ENCODE measurements at places on chromosomes 2 and 18.

- no peak for DNase-seq
These were observed 368.2 kb downstream of the IRS1 start for GRCh38 chr2:226431288-226431948.

DNA sequence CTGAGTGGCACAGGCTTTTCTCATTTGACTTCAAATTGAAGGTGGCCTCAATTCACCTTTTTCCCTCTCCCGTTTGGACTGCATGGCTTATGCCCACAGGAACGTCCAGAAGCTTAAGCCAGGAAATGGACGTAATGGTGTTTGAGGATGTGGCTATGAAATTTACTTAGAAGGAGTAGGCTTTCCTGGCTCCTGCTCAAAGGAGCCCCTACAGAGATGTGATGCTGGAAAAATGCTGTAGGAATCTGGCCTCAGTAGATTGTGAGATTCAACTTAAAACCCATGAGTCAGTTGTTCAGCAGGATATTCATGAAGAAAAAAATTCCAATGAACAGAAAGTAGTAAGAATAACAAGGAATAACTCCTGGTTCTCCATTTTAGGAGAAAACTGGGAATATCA, 129.0 kb downstream of the ICOS start:
- DNase-seq, result no peak

- no peak for DNase-seq
These were observed 292.6 kb downstream of the PLCL1 start for GRCh38 chr2:198096965-198097364.

DNA sequence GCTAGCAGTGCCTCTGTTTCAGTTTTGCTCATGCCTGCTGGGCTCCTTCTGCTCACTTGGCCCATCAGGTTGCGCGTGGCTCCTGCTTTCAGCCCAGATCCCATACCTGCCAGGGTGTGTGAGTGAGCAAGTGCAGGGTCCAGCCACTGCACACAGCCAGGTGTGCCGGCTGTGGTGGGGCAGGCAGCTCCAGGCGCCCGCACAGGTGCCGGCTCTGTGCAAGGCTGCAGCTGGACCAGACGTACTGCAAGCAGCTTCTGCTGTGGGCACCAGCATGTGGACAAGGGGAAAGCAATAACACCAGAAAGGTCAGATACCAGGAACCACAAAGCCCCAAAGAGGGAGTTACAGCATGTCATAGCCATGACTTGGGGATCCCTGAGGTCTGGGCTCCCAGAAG, 5.6 kb upstream of the PCARE start:
- no peak for DNase-seq

GRCh38 chr2:20515290-20516220, 68.7 kb downstream of the RHOB start:
- DNase-seq, result no peak

DNA sequence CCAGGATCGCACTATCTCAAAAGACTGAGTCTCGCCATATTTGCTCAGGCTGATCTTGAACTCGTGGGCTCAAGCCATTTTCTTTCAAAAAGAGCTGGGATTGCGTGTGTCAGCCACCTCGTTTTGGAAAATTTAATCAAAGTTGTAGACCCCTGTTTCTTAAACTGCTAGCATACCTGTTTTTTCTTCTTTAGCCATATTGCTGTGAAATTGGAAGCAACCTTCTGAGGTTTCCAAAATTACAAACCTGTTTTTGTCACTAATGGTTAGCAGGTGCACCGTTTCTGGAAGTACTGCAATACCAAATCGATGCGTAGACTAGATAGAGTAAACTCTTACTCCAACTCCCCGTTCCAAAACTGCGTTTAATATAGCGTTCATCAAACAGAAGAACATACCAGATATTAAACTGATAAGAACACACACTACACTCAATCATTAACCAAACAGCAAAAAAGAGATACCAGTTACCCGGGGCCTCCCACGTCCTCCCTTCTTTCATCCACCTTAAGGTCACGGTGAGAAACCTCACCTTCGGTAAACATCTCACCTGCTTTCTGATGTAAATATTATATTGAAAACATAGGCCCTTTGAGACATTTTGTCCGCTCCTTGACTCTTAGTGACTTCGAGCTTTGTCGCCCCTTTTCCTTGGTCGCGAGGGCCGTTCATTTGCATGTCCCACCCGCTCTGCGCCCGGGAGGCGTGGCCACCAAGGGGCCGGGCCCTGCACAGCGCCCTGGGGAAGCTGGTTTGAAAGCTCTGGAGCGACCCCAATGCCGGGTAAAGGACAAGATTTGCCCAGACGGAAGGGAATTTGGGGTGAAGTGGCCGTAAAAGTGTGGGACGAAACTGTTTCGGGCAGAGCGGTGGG, at the start of gene RNU2-63P:
TSS of gene RNU2-63P (minus strand) at position 462 of the 874 bp plus-strand sequence.
- peak; percentile 81 for DNase-seq

DNA sequence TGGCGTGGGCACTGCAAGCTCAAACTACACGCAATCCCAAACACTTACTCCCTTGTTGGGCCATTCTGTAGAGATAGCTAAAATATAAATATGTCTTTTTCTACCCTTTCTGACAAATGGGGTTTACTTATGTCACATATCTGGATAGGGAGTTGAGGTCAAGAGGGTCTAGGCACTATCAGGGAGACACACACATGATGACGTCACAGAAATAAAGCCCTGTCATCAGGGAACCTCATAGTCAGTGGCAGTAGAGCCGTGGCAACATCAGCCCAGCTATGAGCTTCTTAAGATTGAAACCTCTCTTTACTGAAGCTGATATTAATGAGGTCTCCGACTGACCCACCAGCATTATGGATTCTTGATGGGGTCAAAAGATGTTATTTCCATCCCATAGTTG, 234.6 kb upstream of the CDH7 start:
- DNase-seq, result no peak

GRCh38 chr2:70354264-70354949, 52.5 kb upstream of the FAM136A start:
- DNase-seq, result no peak

- DNase-seq, result no peak
These were observed 122.5 kb downstream of the RNF152 start for GRCh38 chr18:61770279-61770678.

DNA sequence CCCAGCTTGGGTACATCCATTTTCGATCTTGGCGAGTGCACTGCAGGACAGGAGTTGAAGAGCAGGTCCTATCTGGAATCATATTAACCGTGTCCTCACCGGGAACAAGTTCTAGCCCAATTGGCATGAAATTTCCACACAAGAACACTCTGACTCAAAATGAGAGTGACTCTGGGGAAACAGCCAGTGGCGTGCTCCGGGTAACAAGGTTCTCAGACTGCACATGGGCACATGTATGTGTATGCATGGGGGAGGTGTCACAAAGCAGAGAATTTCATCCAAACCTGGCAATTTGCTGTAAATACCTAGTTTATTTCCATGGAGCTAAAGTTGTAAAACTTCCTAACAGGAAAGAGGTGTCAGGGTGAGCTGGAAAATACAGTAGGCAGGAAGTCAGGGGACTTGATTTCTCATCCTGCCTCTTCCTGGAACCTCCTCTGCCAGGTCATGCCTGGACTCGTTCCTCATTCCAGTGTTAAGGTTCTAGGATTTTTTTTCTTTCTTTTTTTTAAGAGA, 1.7 kb downstream of the TUBB6 start:
- DNase-seq, result no peak

- DNase-seq, result no peak
These were observed 2.3 kb downstream of the MSL3B start for GRCh38 chr2:233865838-233866237.

DNA sequence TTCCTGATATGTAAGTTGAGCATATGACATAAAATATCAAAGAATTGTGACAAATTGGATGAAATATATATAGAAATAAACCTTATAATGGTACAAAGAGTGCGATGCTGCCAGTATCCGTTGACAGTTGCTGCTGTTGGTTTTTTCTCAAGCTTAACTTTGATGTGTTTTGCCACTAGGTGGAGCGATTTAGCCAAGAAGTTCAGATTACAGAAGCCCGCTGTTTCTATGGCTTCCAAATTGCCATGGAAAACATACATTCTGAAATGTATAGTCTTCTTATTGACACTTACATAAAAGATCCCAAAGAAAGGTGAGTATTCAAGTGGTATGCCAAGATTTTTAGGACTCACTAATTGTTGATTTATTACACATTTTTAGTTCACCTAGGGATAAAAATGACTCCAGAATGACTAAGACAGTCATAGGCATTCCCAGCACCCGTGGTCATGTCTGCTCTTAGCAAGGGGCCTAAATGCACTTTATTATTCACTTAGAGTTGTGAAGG, 2.1 kb downstream of the RRM2 start:
- DNase-seq, result peak; percentile 62

Data from testis (tissue), 5 donors.